NCI-H226 (cell line): ENCODE measurements at places on chromosomes 2 and 18.

DNA sequence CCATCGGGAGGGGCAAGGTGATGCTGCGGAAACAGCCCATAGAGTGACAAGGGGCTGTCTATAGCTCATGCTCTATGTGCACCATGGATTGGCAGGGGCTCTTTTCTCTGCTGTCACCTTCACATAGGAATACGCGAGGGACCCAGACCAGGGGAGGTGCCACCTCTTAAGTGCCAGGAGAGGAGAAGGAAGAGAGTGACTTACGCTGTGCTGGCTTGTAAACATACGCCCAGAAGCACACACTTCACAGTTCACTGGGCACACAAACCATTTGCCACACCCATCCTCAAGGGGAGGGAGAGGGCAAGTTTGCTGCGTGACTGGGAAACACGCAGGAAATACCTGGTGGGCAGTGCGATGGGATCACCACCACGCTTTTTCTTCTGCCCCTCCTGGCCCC is 65.1 kb upstream of the GPR45 start:
- no peak for DNase-seq

DNA sequence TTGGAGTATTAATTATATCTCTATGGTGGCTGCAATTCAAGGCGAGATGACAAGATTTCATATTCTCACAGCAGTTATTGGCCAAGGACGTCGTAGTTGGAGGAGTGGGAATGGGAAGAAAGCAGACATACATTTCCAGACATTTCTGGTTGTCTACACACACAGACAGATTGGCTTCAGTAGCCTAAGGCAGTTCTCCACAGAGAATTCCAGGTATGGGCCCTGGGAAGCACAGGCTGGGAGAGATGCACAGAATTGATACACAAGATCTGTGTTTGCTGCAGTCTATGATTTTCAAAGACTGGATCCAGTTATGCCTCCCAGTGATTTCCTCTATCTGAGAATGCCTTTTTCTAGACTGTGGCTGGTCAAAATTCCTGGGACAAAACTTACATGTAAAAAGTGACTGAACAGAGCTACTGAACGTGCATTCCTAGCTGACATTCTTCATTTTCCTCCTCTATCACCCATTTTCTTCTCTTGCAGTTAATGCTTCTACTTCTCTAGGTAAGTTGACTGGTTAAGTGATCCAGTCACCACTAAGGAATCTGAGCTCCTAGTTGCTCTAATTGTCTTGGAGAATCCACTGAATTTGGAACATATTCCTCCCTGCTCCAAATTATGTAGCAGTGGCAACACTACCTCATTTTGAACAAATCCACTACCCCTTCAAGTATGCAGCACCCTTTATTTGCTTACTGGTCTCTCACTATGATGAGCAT is 386.7 kb upstream of the CDH7 start:
- no peak for DNase-seq

DNA sequence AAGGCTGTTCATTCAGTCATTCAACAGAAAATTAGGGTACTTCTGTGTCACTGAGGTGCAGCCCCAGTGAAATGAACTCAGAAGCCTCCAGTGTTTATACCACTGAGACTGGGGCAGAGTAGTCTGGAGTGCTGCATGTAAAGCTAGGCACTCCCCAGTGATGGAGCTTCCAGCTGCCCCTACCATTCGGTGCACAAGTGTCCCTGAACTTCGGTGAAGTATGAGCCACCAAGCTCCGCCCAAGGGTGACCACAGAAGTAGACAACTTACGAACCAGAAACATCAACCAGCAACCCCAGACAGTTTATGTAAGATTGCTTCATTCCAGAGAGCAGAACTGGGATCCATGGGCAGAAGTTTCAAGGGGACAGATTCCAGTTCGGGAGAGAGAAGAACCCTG is 70.6 kb upstream of the FOSL2 start:
- DNase-seq, result no peak

DNA sequence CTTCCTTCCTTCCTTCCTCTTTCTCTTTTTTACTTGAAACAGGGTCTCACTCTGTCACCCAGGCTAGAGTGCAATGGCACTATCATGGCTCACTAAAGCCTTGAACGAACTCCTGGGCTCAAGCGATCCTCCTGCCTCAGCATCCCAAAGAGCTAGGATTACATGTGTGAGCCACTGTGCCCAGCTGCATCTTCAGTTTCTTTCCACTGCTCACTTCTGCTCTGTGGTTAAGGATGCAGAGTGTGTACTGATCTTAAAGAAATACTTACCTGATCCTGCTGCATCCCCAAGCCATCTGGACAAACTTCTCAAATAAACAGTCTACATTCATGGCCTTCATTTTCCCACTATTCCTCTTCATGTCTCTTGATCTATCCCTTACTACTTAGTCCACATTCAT is 13.0 kb downstream of the DPP4 start:
- DNase-seq, result no peak
